NB4 (cell line): ENCODE measurements at places on chromosomes 4 and X.

- DNase-seq: no peak
Measured at GRCh38 chr4:159677521-159677920, 574.6 kb downstream of the RAPGEF2 start.

DNA sequence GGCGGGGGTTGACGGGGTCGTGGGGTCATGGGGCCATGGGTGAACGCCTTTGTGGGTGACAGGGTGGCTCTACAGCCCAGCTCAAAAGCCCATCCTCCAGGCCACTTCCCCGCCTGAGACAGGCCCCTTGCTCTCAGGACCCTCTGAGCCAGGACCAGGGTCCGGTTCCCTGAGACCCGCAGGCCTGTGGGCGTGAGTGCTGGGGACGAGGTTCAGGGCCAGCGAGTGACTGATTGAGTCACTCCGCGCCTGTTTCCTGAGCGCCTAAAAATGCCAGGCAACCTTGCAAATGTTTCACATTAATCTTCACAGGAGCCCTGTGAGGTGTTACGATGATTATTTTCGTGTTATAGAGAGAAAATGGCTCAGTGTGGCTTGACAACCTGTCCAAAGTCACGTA is 97.8 kb downstream of the ZNF674 start:
- DNase-seq: no peak

DNA sequence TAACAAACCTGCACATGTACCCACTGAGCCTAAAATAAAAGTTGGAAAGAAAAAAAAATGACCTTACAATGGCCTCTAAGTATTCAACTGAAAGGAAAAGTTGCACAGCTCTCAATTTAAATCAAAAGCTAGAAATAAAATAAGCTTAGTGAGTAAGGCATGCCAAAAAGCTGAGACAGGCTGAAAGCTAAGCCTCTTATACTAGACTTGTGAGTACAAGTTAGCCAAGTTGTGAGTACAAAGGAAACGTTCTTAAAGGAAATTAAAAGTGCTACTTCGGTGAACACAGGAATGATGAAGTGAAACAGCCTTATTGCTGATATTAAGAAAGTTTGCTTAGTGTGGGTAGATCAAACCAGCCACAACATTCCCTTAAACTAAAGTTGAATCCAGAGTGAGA is 707.9 kb upstream of the PITX2 start:
- DNase-seq: no peak

DNA sequence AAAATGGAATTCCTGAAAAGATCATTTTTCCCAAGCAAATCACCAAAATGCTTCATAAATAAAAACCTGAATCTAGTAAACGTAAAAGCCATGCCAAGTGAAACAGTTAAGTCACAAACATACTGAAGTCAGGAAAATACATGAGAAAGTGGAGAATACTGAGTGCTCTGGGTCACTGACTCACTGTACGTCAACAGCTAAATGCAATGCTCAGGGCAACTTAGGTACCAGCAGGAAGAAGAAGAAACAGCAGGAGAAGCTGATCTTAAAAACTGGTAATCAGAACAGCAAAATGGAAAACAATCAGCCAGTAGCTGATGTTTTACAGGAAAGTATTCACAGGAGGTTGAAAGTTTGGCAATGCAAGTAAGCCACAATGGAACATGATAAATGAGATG is 252.6 kb upstream of the ETNPPL start:
- no peak for DNase-seq

GRCh38 chr4:96194993-96195392 is 355.1 kb downstream of the PDHA2 start:
- no peak for DNase-seq

GRCh38 chr4:150600812-150601445 is 19.0 kb downstream of the MAB21L2 start:
- no peak for DNase-seq

DNA sequence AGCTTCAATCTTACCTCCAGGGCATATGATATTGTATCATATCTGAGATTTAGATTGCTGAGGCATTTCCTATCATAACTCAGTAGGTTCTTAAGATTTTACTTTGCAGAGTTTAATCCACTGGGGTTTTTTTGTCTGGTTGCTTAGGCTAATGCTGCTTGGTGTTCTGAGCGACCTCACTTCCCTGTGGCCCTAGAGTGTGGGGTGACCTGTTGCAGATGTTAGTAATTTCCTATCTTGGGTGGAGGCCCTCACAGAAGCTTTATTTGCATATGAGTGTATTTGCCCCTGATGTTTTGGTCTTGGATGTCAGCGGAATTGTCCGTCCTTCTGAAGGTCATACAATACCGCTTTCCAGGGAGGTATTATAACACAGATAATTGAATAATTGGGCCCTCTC is 137.1 kb downstream of the NDST3 start:
- peak; percentile 7 for DNase-seq

GRCh38 chr4:34181311-34181841 is 2062.9 kb downstream of the ARAP2 start:
- DNase-seq: no peak

- no peak for DNase-seq
Measured at GRCh38 chr4:3291411-3291968, 1.3 kb upstream of the RGS12 start.

DNA sequence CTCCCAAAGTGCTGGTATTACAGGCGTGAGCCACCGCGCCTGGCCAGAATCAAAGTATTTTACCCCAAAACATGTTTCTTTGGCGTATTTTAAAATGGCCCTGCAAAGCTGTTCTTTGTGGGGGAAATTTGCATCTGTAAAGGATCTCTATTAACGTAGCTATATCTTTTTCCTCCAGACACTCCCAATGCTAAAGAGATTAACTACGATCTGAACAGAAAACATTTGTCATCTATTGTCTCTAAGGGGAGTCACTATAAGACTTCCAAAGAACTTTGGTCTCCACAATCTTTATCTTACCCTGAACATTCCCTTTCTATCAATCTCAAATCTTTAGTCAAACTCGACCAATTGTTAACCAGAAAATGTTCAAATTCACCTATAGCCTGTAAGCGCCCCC is 19.1 kb upstream of the PDS5A start:
- DNase-seq: no peak

DNA sequence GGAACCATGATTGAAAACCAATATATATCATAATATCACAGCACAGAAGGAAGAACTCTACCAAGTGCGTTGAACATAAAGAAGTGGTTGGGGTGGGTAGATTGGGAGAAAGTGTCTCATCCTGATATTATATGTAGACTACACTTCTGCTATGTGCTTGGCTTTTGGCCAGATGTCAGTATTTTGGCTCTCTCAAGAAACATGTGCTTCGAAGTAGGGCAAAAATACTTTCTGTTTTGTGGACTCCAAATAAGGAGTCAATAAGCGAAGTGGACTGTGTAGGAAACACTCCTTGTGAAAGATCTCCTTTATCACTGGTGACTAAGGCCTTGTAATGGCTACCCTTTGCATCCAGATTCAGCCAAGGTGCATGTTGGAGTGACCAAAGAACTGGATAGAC is 7.8 kb upstream of the HPSE start:
- DNase-seq: no peak

GRCh38 chr4:41074215-41074614 is 140.1 kb downstream of the APBB2 start:
- no peak for DNase-seq

DNA sequence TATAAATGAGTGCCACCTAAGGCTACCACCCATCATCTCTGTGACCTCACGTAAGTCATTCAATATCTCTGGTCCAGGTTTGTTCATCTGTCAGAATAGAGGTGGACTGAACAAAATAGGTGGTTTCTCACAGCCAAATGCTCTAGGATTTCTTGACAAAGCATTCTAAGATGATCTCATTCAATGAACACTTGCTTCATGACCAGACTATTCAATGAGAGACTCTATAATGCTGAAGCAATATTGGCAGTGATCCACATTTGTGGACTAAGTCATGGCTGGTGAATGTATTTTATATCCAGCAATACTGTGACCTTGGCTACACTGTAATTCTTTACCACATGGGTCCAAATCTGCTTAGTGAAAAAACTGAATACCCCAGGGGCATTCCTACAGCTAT is 37.9 kb downstream of the LDB2 start:
- no peak for DNase-seq
